Natural killer cell (primary cell): ENCODE measurements at places on chromosomes 12 and 14.

GRCh38 chr12:68867606-68868005, 59.6 kb downstream of the MDM2 start:
- H3K4me3 ChIP-seq = no peak overlapping the region
- H3K36me3 ChIP-seq = no peaks in the 10 kb centered on the region
- no peak for DNase-seq
- no peak overlapping the region for H3K27ac ChIP-seq
- H3K27me3 ChIP-seq = no peaks in the 10 kb centered on the region

- no peaks in the 10 kb centered on the region for H3K36me3 ChIP-seq
- H3K27ac ChIP-seq = no peak overlapping the region
- no peak overlapping the region for H3K4me3 ChIP-seq
- DNase-seq = no peak
- H3K27me3 ChIP-seq = no peaks in the 10 kb centered on the region
- H3K4me1 ChIP-seq = no peaks in the 10 kb centered on the region
Observed at GRCh38 chr12:27057543-27057942, 24.8 kb downstream of the C12orf71 start.

DNA sequence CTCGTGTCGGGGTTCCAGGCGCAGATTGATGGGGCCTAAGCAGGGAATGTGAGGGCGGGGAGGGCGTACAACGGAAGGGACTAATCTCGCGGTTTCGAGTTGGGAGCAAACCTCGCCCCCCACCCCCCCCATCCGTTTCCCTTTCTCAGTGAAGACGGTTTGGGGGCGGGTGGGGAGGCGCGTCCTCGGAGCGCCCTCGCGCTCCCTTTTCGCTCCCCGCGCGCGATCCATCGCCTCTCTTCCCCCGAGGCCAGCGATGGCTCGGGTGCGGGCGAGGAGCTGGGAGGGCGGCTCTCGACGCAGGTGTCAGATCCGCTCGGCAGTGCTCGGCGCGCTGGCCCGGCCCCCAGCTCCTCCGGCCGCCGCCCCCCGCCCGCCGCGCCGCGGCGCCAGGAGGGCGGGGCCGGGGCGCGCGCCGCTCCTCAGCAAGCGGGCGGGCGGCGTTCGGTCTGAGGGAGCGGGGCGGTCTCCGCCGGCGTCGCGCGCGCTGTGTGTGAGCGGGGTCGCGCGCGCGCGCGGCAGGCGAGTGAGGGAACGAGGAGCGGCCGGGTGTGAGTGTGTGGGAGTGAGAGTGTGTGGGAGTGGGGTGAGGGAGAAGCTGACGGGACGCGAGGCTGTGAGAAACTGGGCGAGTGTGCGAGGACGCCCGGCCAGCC, at the start of gene RIMKLB:
Gene RIMKLB (plus strand): TSS at position 516 of the 656 bp plus-strand sequence. CDS start 15,876 bp downstream, outside the sequence.
- H3K36me3 ChIP-seq = no peaks in the 10 kb centered on the region
- H3K27ac ChIP-seq = peak within 1 kb of the TSS; percentile 86
- DNase-seq = peak; percentile 89
- peaks cover 7% of the 10 kb centered on the region for H3K4me1 ChIP-seq
- H3K27me3 ChIP-seq = no peaks in the 10 kb centered on the region

GRCh38 chr14:24870949-24871701, 178.8 kb downstream of the STXBP6 start:
- no peak for DNase-seq
- no peak overlapping the region for H3K27ac ChIP-seq
- H3K4me1 ChIP-seq = no peaks in the 10 kb centered on the region
- no peaks in the 10 kb centered on the region for H3K27me3 ChIP-seq

GRCh38 chr14:91891721-91892220, 24.4 kb upstream of the TC2N start:
- no peak overlapping the region for H3K27ac ChIP-seq
- no peak for DNase-seq
- no peaks in the 10 kb centered on the region for H3K27me3 ChIP-seq
- no peaks in the 10 kb centered on the region for H3K36me3 ChIP-seq
- peaks cover 28% of the 10 kb centered on the region for H3K4me1 ChIP-seq

- no peak for DNase-seq
- no peak overlapping the region for H3K27ac ChIP-seq
- no peak overlapping the region for H3K4me3 ChIP-seq
- no peaks in the 10 kb centered on the region for H3K36me3 ChIP-seq
Observed at GRCh38 chr14:77052281-77053044, 24.0 kb upstream of the IRF2BPL start.
